ENCODE measurements at places on chromosomes 5 and 9. TPM values are rescaled to one million over a fixed set of nuclear protein-coding genes. Genes with fewer than 3 reads are reported as not detected.

PCDHB2 gene
- 3.0 TPM for polyA plus RNA-seq

TRPM3 gene
- polyA plus RNA-seq: not detected

GPX3 gene
- polyA plus RNA-seq: 16.2 TPM

TNFSF8 gene
- not detected for polyA plus RNA-seq

PIP5KL1 gene
- 2.5 TPM for polyA plus RNA-seq

SNCAIP gene
- not detected for polyA plus RNA-seq

SPACA9 gene
- polyA plus RNA-seq: 3.6 TPM

HSDL2 gene
- polyA plus RNA-seq: 43.1 TPM

TMC1 gene
- 0.01 TPM for polyA plus RNA-seq

C9 gene
- not detected for polyA plus RNA-seq

GRCh38 chr5:159106193-159106568 is 6.5 kb upstream of the EBF1 start:
- DNase-seq: no peak

GRCh38 chr5:37735649-37736347 is 104.0 kb downstream of the GDNF start:
- DNase-seq: no peak

DNA sequence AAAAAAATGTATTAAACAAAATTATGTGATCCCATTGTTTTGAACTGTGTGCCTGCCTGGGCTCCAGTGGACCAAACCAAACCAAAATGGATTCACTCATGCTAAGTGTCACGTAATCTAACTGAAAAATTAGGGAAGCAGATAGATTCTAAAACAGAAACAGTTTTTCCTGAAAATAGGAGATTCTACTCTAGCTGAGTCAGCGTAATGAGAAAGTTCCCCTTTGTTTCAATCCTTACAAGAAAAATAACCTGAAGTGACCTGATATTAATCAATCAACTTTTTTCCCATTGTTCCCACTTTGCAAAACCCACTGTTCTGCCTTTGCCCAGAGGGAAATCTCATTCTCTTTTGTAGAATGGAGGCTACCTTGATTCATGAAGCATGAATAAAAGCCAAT is 682.4 kb upstream of the CDH10 start:
- no peak for DNase-seq

DNA sequence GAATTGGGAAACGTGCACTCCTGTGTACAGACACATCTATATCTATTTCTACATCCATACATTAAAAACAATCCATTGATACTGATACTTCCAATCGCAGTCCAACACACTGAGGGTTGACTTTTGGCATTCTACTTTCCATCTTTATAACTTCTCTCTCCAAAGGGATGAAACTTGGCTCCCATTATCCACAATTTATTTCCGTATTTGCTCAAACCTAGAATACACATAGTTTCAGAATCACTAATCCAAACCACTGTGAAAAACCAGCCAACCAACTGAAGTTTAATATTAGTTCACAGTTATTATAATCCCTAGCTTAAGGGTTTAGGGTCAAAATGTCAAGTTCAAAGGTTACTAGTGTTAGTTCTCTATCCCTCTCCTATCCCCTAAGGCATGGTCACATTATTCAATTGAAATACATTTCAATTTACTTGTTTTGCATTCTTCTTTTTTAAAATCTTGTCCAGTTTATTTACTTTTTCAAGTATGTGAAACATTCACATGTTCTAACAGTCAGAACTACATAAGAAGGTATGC is 156.5 kb downstream of the MED27 start:
- no peak for DNase-seq

DNA sequence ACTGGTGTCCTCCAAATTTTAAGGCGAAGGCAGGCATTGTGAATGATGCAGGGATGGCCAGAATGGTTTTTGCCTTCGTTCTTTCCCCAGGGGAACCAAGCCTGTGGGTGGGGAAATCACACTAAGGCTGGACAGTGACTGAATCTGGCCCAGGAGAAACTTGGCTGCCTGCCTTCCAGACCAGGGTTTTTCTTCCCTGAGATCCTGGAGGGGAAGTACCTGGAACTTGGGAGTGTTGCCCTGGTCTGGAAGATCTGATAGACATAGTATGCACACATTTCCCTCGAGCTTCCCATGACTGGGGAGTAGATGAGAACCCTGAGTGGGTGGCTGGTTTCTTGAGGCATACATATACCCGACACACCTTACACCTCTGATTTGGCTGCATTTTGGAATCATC is 664 bp upstream of the IL11RA start:
- DNase-seq: no peak

DNA sequence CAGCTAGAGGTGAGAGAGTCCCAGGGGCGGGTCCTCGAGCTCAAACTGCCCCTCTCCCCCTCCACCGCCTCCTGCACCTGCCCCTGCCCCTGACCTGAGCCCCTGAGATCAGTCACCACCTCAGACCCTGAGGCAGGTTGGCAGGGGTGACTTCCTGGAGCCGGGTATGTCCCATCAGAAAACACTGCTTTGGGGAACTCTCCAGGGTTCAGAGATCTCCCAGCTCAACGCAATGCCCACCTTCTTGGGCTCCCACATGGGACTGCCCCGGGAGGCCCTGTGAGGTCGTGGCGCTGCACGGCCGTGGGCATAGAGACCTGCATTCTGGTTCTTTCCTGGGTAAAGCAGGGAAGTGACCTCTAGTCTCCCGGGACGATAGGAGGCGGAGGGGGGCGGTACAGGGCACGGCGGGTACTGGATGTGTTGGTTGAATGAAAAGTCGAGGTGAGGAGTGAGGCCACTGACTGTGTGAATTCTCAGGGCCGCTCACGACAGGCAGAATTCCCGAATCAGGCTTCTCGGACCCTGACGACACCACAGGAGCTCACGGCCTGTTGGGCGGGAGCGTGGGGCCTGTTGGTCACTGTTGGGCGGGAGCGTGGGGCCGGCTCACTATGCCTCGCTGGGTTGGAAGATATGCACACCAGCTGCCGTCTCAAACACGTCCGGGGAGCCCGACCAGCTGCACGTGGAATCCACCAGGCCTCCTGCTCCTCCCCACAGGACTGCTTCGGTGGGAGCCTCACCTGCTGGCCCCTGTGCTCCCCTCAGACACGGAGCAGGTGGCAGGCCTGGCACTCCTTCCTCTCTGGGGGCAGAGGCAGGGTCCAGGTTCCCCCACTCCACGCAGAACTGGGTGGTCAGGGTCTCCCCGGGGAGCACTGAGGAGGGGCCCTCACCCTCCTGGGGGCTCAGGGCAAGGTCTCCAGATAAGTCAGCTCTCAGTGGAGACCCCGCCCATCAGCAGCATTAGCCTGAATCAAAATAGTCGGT is 178.0 kb upstream of the PPP1R26 start:
- no peak for DNase-seq

DNA sequence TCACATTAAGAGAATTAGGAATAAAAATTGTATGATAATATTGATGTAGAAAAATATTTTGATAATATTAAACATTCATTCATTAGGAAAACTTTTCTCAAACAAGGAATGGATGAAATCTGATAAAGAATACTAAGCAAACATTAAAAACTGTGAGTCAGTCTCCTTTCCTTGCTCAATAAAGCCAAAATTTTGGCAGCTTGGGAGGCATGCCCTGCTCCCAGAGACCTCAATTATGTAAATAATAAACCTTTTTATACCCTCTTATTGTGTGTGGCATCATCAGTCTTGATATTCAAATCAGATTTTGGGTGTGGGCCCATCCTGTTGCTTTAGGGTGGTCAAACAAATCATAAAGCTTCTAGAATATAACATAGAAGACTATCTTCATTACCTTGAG is 36.6 kb upstream of the CCL21 start:
- no peak for DNase-seq

DNA sequence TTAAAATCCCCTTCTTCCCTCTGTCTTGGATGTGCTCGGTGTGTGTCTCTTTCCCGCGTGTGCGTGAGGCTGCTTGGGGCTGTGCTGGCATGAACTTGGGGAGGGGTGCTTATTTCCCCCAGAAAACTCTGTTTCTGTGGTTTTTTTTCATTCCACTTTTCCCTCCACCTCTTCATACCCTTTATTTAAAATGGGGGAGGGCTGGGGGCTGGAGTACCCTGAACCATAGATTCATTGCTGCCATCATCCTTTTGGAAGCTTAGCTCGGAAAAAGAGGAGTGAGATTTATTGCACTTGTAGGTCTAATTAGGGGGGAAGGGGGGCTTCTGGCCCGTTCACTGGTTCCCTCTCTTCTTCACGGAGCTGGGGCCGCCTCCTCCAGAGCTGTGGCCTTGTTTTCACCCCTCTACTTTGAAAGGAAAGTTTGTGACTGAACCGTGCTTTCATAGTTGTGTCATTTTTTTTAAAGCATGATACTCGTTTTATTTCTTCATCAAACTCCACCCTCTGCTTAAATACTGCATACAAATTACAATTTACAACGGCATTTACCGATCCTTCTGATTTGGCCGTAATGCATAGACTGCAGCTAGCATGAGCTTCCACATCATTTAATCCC is 2.9 kb downstream of the NR2F1 start:
- no peak for DNase-seq

GRCh38 chr5:1386274-1386717 is 41.4 kb upstream of the CLPTM1L start:
- no peak for DNase-seq

GRCh38 chr9:127132921-127133647 is 10.6 kb upstream of the ANGPTL2 start:
- peak; percentile 24 for DNase-seq
